ENCODE measurements at places on chromosomes 4 and X.

- no peak for DNase-seq
Observed at GRCh38 chr4:188297873-188298272, 158.6 kb downstream of the TRIML1 start.

DNA sequence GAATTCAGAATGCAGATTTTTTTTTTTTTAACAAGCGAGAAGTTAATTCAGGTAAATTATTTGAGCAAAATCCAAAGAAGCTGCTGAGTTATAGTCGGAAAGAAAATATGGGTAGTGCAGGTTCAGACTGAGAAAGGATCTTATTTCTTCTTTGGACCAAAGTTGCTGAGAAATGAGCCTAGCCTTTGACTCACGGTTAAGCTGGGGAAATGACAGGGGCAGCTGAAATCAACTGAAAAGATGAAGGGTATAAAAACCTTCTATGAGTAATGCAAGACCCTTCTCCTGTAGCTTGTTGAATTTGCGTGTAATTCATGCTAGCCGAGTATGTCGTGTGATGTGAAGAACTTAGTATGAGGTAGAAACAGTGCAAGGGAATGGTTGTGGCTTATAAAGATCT lies 63.0 kb downstream of the KIAA0232 start:
- no peak for DNase-seq

DNA sequence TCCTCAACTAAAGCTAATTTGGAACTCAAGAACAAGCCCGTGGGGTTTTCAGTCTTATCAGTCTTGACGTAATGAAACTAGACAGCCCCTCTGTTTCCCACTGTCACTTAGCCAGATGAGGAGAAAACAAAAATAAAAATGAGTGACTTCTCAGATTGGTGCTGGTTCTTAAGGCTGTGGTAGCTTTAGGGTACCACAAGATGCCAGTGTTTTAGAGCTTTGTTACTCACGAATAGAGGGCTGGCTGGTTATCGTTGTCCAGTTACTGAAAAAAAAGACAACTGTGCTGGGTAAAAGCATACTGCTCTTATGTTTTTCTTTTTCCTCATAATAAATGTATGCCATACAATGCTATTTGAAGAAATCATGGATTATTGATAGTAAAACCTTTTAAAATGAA lies 796.7 kb downstream of the RAPGEF2 start:
- no peak for DNase-seq

DNA sequence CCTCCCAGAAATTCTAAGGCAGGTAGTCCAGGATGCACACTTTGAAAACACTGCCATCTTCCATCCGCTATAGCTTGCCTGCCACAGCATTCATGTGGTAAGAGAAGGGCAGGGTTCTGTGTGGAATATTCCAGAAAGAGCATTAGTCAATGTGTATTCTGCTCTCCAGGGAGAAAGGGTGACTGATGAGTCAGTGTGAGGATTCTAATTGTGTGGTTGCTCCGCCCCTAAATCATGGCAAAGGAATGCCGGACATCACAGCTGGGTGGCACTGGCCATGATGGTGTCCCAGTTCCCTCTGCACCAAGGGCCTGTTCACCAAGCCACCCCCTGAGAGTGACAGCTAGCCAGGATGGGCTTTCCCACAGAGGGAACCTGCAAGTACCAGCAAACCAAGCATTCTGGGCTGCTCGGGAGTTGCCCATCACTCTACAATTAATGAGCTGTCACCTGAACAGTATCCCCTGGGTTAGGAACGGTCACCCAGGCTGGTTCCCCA lies 9.5 kb downstream of the IDS start:
- DNase-seq, result no peak

DNA sequence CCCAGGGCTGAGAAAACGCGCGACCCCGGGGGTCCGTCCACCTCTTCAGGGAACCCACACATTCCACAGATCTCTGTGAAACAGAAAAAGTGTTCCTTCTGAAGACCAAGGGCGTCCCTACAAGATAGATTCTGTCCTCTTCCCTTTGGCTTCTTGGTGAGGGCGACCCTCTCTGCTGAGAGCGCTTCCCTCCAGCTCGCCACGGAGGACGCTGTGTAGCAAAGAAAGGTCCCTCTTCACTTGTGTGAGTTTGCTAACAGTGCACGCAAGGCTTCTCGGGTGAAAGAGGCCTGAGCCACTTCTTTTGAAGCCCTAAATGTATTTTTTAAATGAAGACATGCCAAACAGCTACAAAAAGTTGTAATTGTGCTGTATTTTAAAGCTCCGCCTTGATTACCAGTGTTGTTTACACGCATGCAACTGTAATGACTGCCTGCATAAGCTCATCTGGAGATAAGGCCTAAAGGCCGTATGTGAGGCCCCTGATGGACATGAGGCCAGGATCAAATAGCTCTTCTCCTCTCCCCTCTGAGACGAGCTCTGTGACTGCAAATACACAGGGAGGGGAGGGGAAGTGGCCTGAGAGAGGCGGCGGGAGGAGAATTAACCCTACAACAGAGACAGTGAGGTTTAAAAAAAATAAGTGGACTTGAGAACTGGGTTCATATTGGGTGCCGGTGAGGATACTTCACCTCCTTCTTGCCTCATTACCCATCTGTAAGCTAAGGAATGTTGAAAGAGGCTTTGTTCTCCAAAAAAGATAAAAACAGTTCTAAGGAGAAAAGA lies 95.5 kb downstream of the SOWAHB start:
- no peak for DNase-seq

GRCh38 chr4:84790769-84791565 lies 175.5 kb downstream of the WDFY3 start:
- no peak for DNase-seq

DNA sequence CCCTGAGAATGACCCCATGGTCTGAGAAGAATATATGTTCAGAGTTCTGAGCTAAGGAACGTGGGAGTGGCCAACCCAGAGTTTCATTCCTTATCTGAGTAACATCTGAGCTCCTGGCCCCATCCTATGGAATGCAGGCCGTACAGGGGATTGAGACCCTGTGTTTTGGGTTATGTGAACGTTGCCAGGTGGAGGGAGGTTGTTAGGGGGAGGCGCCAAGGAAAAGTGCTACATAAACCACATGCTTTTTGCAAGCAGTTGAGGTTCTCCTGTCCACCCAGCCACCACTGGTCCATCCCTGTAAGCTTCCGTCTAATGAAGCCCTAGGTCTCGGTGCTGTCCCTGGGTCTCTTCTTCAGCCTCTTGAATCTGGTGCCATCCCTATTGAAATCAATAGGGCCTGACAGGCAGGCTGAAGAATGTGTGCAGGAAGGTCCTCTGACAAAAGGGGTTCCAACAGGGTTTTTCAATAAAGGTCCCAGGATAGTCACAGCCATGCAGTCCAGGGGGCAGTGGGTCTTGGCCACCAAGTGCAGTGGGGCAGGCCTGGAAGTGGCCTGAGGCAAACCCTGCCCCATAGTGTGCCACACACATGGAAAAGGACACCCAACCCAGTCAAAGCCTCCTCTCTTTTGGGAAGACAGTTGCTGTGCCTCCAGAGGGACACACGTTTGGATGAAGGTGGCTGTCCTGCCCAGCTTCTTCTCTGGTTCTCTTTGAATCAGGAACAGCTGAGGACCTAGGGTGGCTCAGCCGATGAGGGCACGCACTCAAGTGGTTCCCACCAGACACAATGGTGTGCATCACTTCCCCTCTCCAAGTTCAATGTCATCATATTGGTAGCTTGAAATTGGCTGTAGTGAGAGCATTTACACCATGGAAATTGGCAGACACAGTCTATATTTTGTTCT lies 53.5 kb downstream of the HTRA3 start:
- no peak for DNase-seq

DNA sequence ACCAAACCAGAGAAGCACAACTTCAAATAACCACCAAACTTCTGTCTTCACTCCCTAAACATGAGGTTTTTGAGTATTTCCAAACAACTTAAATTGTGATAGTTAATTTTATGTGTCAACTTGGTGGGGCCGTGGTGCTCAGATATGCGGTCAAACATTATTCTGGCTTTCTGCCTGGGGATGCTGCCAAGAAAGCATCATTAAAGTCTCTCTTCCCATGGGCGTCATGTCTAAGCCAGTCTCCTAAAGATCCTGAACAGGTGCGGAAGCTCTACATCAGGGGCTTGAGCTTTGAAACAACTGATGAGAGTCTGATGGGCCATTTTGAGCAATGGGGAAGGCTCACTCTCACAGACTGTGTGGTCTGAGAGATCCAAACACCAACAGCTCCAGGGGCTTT lies 24.1 kb upstream of the SOD3 start:
- DNase-seq, result no peak

Data from HuH-7.5 (cell line).